ENCODE measurements at places on chromosomes 11 and 22.

DNA sequence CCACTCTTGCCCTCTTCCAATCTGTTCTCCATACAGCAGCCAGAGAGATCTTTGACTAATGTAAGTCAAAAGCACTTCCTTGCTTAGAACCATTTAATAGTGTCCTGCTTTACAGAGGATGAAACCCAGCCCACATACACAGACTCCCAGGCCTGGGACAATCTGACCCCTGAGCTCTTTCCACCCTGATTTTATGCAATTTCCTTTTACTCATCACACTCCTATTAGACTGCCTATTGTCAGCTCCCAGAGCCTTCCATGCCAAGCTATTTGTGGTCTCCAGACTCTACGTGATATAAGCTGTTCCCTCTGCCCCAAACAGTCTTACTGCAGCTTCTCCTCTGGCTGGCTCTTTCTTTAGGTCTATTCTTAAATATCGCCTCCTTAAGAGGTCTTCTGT, 28.1 kb downstream of the ME3 start:
- DNase-seq = no peak

GRCh38 chr11:27698872-27699241, 1.4 kb downstream of the BDNF start:
- peak; percentile 84 for DNase-seq

- no peak for DNase-seq
These were observed 104.5 kb downstream of the FAT3 start for GRCh38 chr11:92329137-92329536.

- no peak for DNase-seq
These were observed 13.1 kb downstream of the RCN1 start for GRCh38 chr11:32103941-32104340.

DNA sequence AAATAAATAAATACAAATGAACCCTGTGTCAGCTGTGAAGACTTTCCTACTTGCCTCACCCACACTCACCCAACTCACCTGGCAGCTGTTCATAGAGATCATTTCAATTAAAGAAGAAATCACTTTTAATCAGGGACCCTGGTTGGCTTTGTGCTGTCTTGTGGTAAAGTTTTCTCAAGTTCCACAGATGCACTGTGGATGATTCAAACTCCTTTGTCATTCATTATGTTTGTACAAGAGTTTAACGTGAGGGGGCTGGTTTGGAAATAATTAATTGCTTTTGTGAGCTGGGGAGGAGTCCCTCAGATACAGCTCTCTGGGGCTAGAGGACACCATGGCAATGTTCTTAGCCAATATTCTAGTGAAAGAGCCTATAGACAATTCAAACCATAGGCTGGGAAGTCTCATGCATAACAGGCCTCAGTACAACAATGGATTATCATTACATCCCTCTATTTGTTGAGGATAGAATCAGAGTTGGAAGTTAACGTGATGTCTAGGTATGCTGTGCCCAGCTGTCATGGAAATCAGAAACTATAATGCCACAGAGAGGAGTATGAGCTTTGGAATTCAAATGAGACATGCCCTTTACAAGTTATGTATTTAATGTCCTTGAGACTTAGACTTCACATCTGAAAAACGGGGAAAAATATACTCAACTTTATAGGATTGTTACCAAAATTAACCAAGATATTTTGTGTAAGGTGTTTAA, 698.5 kb downstream of the KCNA4 start:
- no peak for DNase-seq

- peak; percentile 6 for DNase-seq
These were observed 50.2 kb downstream of the AP2A2 start for GRCh38 chr11:975827-976226.

GRCh38 chr11:34002420-34002819, 49.1 kb upstream of the CAPRIN1 start:
- DNase-seq = no peak

GRCh38 chr22:41920271-41920976, 5.5 kb upstream of the SHISA8 start:
- no peak for DNase-seq

DNA sequence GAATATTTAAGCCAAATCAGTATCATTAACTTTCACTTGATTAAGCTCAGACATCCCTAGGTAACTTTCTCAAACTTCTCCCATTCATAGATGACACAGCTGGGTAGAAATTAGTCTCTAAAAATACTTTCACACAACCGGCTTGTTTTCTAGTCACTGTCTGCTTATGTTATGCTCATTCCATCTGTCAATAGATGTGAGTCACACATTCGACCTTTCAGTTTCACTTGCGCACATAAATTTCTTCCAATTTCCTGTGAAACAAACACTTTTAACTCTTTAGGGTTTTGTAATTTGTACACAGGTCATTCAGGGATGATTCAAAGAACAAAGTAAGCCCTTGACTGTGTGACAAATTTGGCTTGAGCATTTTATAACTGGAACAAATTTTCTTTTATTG, 723.0 kb downstream of the KCNA4 start:
- DNase-seq = no peak

GRCh38 chr22:27724709-27725108, 76.8 kb downstream of the MN1 start:
- no peak for DNase-seq

GRCh38 chr11:117458275-117459122, 130.8 kb downstream of the CEP164 start:
- no peak for DNase-seq

GRCh38 chr11:125454047-125454446, 42.0 kb downstream of the FEZ1 start:
- no peak for DNase-seq

GRCh38 chr11:17905477-17905876, 107.4 kb downstream of the SERGEF start:
- DNase-seq = no peak

DNA sequence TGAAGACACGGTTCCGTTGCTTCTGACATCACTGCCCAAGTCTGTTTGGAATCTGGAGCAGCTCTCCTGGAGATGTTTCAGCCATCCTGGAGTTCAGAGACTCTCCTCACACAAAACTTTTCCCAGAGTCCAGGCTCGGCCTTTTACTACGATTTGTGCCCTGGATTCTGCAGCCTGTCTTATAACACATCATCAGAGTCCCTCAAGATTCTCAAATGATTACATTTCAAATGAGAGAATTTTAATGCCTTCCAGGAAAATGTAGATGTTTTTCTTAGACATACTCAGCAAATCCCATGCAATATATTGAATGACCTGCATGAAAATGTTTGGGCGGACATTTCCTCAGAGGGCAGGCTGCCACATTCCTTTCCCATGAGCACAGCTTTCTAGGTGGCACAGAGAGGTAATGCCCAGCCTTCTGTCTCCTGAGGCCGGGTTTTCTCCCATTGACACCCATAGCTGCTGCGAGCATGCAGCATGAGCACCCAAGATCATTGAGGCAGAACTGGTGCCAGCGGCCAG, 129.1 kb downstream of the SNX19 start:
- no peak for DNase-seq

DNA sequence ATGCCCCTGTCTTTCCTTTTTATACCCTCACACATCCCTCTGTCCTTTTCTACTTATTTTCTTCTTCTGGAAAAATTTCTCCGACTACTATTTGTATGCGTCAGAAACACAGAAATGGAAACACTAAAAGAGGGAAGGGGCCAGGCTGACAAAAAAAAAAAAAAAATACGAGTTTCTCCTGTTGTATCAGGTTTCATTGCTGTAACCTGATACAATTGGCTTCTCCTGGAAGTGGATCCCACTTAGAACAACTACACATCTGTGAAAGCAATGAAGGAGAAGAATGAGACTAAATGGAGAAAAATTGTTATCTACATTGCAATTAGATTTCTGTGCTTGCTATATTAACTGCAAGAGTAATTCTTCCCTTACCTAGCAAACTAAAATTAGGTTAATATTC, 393.9 kb downstream of the GUCY1A2 start:
- DNase-seq = peak; percentile 9

DNA sequence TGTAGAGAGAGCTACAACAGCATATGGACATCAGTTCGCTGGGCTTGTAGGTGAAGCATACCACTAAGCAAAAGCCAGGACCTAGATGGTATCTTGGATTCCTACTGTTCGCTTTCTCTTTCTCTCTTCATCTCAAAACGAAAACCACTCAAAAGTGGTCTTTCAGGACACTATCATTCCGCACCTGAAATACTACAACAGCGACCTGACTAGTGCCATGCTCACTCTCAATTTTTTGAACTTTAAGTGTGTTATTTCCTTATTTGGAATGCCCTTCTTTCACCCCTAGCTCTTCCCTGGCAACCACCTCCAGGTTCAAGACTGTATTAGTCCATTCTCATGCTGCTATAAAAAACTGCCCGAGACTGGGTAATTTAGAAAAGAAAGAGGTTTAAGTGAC, 59.2 kb downstream of the CCDC83 start:
- no peak for DNase-seq

GRCh38 chr11:117959438-117960149, 26.6 kb upstream of the IL10RA start:
- DNase-seq = no peak

Measured in fibroblast of skin of left biceps (primary cell).